ENCODE measurements at places on chromosomes 6 and 20.

GRCh38 chr6:156801712-156802111 lies 24.5 kb downstream of the ARID1B start:
- DNase-seq: no peak

GRCh38 chr6:11043378-11043960 lies 636 bp downstream of the ELOVL2 start:
- DNase-seq: no peak

- no peak for DNase-seq
Measured at GRCh38 chr20:54029176-54029575, 41.2 kb downstream of the BCAS1 start.

GRCh38 chr6:161169035-161169434 lies 104.8 kb downstream of the AGPAT4 start:
- no peak for DNase-seq

- no peak for DNase-seq
Measured at GRCh38 chr6:43093436-43094289, 17.5 kb downstream of the PTK7 start.

DNA sequence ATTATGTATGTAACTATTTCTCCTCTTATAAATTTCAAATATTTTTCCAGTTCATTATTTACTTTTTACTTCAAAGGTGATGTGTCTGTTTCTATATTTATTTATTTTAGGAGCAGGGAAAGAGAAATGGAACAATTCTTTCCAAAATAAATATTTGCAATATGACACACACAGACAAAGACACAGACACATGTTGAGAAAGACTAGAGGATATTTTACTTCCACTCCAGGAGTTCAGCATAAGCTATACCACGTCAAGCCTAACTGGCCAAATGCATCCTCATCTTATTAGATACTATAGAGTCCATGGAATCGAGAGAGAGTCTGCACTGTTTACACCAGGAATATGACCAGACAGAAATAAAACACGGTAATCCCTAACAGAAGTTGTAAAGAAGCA lies 13.3 kb downstream of the RALGAPA2 start:
- no peak for DNase-seq

DNA sequence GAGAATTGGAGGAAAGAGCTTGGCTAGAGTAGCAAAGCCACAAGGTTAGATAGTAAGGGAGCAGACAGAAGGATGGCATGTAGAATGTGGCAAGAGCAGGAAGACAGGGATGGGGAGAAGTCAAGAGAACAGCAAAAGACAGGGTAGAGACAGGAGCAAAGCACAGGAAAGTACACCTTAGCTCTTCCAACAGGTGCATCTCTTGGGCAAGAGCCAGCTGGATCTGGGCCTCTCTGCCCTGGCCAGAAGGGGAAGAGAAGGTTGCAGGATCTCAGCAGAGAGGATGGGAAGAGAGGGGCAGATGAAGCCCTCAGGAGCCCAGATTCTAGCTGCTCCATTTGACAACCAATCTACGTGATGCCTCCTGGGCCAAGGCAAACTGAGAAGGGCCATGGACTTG lies 16.7 kb downstream of the SCUBE3 start:
- DNase-seq: no peak

DNA sequence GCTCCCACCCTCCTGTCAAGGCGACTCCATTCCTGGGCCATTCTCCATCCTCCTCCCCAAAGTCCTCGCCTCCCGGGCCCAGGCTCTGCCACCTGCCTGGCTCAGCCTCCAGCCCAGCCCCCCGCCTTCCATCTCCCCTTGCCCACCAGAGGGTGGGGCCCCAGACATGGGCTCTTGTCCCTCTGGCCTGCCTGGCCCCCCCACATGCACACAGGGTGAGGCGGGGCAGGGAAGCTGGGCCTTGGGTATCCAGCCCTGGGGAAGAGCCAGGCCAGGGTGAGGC lies 95.2 kb downstream of the YTHDF1 start:
- DNase-seq: no peak

DNA sequence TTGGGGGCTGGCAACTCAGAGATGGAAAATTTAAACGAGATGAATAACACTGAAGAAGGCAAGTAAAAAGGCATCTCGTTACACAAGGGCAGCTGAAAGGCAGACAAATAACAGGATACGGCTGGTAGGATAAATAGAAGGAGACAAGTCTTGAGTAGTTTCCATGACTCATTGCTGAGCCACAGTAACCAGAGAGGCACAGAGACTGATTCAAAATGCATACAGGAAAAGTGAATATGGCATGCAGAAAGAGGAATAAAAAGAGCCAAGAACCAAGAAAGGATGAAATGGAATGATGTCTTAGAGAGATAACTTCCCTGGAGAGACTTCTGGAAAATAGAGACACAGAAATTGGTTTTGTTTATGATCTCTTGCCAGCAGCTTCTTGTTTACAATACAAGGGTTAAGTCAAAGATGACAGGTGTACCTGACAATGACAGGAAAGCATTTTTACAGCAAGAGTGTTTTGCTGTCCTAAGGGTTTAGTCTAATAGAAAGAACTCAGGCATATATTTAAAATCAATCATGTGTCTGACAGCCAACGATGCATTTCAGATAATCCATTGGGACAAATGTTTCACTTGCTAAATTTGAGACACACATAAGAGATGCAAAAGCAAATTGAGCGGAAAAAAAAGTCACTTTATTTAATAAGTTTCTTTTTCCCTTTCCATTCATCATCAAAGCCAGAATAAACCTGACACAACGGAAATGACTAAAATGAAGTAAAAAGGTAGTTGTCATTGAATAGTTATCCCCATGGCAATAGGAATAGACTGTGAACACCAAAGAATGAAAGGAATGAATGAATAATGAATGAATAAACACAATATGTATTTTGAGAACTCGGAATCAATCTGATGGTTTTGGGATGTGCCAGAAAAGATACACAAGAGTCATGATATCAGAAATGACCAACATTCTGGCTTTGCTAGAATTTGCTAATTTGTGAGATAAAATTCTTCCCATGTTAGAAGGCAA lies 68.0 kb upstream of the KCNQ5 start:
- no peak for DNase-seq

GRCh38 chr6:117546674-117547073 lies 55.6 kb downstream of the GOPC start:
- no peak for DNase-seq

- no peak for DNase-seq
Measured at GRCh38 chr6:170291271-170292110, 613 bp upstream of the DLL1 start.

DNA sequence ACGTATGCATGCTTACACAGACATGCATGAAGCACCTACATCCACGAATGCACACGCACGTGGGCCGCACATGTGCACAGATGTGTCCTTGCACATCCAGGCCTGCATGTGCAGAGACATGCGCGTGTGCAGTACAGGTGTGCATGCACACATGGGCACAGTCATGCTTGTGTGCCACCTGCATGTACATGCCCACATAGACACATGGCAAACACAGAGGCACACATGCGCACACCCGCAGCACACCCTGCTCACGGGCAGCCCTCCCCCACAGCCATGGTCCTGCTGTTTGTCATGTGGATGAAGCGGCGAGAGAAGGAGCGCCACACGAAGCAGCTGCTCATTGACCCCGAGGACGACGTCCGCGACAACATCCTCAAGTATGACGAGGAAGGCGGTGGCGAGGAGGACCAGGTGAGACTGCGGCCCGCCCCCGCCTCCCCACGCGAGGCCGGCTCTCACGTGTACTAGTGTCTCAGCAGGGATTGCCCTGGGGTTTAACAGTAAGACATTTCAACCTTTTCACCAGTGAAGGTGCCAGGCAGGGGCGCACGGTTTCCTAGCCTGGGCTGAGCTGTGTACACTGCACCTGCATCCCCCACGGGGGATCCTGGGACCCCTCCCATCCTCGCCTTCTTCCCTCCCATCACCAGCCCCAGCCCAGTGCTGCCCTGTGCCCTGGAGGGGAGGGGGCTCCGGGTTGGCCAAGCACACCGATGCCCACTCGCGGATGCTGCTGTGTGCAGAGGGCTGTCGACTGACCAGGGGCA lies 132.8 kb downstream of the TAF4 start:
- no peak for DNase-seq

DNA sequence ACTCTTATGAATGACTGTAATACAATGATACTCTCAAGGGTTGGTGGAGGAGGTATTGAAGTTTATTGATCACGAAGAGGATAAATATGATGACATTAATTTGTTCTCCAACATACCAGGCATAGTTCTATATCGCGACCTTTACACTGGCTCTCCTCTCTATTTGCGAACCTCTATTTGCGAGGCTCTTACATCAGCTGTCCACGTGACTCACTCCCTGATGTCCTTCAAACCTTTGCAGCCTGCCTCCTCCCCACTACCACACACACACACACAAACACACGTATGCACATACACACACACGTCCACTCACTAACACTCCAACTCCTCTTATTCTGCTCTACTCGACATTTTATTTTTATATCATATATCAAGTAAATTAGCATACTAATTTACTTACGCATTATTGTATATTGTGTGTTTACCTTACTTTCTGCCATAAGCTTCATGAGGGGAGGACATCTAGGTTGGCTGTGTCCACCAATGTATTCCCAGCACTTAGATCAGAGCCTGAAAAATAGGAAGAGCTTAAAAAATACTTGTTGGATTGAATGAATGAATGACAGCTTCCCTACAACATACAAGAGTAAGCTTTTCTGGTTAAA lies 53.3 kb upstream of the TNFRSF21 start:
- no peak for DNase-seq

DNA sequence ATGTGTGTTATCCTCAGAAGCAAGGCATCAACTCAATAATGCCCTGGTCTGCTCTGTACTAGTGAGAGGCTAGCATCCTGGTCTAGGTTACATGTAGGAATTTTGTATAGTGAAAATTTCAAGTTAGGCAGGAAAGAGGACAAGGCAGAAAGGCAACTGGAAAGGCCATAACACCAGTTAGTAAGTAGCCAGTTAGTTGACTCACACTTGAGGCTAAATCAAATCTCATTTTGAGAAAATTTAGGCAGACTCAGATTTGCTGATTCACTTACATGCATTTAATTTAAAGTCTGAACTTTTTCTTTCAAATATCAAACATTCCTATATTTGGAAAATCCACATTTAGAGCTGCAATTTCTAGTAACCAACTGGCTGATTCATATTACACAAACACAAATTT lies 184.5 kb upstream of the TCF21 start:
- DNase-seq: no peak

GRCh38 chr6:168504366-168504765 lies 63.4 kb downstream of the SMOC2 start:
- DNase-seq: no peak

- DNase-seq: no peak
Measured at GRCh38 chr6:11815231-11815630, 36.6 kb upstream of the ADTRP start.

DNA sequence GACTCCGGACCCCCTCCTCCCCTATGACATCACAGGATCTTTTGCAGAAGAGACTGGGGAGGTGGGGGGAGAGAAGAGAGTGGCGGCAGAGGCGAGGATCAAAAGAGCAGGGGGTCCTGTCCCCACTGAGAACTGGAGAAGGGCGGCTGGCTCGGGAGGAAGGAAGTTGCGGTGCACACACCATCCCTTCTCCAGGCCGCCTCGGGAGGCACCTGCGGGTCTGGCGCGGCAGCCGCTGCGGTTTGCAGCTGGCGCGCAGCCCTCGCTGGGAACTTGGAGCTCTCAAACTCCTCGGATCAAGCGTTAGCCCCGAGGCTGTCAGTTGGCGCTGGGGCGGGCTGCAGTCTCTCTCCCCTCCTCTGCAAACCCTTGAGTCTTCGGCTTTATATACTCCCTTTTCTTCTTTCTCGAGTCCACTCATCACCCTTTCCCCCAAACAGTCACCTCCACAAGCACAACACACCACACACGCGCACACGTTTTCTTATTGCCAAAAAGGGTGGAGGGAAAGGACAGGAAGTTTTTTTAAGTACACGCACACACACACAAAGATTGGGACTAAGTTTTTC lies 180.7 kb downstream of the TBXT start:
- no peak for DNase-seq

DNA sequence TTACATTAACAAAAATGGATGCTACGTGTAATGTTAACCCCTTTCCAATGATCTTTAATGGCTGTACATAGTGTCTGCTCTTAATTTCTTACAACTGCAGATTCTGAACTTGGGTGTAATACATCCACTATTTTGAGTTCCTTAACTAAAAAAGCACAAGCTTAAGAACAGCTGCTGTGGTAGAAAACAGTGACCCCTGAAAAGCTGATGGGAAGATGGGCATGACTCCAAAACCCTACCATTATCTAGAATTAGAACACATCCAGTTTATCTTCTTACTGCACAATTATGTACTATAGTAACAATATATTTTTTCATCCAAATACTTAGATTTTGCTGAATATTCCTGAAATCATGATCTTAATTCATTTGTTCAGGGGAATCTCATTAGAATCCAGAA lies 49.3 kb downstream of the LYRM4 start:
- no peak for DNase-seq

DNA sequence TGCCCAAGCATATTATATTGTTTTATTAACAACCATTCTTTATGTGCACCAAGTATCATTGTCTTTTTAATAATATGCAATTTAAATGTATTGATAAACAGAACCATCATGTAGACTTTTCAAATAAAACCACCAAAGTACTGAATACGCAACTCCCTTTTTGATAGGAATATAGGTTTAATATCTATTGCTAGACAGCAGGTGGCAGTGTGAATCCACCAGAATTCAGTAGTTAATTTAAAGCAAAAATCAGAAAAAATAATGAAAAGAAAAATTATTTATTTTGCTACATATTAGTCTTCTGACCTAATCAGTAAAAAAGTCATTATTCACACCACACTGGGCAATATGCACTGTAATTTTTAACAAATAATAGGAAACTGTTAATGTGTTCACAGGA lies 143.7 kb downstream of the KLHL32 start:
- no peak for DNase-seq

GRCh38 chr20:36175016-36175415 lies 20.5 kb downstream of the EPB41L1 start:
- DNase-seq: no peak

DNA sequence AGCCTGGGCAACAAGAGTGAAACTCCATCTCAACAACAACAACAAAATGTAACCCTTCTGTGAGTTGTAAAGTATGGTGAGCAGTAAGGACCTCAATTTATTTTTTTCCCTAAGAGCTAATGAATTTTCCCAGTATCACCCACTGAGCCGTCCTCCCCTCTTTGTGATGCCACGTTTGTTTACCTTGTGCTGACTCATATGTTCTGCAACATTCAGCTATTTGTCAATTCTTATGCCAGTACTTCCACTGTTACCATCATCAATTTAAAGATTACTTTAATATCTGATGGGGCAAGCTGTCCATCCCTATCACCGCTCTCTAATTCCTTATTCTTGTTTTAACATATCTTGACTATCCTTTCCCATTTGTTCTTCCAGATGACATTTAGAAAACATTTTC lies 37.5 kb downstream of the MAK start:
- DNase-seq: no peak

DNA sequence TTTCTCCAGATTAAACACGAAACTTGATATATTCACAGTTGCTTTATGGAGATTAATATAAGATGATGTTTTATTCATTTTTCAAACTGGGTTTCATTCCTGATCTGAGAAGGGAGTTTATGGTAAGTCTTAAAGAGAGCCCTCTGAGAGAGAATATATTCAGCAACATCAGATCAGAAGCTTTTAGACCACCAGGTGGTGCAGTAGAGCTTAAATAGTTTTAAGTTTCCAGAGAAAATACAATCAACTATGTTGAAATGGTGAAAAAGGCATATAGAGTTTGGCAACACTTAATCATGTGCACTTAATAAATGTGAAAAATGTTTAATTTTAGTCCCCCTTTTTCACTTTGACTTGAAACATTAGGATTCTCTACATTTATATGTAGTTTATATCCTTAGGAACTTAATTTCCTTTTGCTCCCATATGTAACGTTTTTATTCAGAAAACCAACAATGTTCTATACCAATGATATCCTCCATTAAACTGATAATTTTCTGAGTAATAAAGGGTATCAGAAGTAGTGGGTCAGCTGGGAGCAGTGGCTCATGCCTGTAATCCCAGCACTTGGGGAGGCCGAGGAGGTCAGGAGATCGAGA lies 86.4 kb upstream of the CLDN20 start:
- peak; percentile 32 for DNase-seq

All from hematopoietic multipotent progenitor cell treated with erythropoietin and hydrocortisone succinate and interleukin-3 and kit ligand, for 15 days (in vitro differentiated cells).